ENCODE measurements at places on chromosomes 5 and 9. TPM values are rescaled to one million over a fixed set of nuclear protein-coding genes. Genes with fewer than 3 reads are reported as not detected.

- DNase-seq, result no peak
These were observed 209.6 kb downstream of the FBN2 start for GRCh38 chr5:128328446-128328845.

GRCh38 chr5:169880012-169880663, 100.2 kb downstream of the INSYN2B start:
- DNase-seq, result no peak

DNA sequence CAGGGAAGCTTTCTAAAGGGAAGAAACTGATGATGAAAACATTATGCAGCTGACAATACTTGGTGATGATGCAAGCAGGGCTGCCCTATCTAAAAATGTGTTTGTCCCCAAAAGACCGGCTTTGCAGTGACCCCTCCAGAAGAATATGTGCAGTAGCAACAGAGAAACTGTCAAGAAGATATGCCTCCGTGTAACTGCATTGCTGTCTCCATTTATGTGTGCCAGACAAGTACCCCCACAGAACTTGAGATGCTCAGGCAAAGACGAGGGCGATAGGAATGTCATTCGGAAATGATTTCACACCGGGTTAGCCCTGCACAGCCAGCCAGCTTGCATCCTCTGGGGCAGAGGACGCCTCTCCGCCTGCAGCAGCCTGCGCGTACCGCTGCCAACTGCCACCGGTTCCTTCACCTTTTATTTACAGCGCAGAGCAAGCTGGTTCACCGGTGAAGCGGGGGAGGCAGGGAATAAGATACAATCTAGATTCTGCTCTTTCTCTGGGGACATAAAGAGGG, 2.0 kb downstream of the GABBR2 start:
- DNase-seq, result no peak

DNA sequence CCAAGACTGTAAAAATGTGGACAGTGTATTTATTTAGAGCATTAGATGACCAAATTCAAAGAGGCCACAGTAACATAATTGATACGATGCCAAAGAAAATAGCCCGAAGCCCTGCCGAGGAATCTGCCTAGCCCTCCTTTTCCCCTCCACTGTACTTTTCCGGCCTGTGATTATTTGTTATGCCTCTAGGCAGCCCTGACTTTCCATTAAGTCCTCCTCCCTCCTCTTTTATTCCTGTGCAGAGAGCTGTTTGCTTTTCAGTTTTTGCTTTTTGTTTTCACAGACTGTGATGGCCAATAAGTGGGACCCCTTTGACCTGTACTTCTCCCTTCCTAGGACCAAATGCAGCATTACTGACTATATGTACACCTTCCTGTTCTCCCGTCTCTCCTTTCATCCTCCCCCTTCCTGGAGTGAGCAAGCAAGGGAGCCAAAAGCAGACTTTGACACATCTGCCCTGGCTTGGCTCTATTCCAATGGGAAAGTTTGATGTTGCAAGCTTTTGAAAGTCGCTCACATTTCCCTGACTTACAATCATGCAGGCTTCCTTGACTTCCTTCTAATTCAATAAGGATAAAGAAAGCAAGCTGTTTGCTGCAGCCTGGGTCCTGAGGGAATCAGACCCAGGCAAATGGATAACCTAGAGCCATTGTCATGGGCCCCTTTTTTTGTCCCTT, 76.1 kb downstream of the NREP start:
- DNase-seq, result no peak

The PTGES gene
- polyA plus RNA-seq, result not detected

- no peak for DNase-seq
These were observed 4.5 kb downstream of the RNF208 start for GRCh38 chr9:137217276-137218211.

The CARTPT gene
- polyA plus RNA-seq, result not detected

Data from naive B cell (primary cell).